Muscle of arm (tissue), 14 donors: ENCODE measurements at places on chromosomes 16 and 17.
A peak's percentile ranks its signal among the peaks of the same experiment; 100 is the strongest.

DNA sequence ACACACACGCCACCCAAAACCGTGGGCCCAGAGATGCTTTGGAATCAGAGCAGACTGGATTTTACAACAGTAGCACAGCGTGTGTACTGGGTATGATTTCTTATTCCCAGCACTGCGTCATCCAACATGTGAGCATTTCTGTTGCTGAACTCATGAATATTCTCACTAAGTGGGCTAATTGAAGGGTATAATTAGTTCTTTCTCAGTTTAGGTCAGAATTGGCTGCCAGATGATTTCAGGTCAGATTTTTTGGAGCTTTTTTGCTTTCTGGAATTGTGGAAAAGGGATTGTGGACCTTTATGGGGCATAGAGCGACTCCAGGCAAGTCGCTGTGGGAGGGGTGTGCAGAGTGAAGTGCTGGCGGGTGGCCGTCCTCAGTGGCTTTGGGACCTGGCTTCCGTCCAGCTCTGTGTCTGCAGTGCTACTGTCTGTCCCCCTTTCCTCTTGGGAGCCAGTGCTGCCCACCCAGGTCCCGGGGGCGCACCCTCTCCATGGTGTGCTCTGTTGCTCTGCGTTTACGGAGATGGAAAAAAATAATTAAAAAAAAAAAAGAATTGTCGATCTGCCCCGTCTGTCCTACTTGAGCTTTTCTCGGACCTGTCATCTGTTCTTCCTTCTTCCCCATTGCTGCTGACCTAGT is 25.0 kb downstream of the FOXK2 start:
- DNase-seq = no peak

DNA sequence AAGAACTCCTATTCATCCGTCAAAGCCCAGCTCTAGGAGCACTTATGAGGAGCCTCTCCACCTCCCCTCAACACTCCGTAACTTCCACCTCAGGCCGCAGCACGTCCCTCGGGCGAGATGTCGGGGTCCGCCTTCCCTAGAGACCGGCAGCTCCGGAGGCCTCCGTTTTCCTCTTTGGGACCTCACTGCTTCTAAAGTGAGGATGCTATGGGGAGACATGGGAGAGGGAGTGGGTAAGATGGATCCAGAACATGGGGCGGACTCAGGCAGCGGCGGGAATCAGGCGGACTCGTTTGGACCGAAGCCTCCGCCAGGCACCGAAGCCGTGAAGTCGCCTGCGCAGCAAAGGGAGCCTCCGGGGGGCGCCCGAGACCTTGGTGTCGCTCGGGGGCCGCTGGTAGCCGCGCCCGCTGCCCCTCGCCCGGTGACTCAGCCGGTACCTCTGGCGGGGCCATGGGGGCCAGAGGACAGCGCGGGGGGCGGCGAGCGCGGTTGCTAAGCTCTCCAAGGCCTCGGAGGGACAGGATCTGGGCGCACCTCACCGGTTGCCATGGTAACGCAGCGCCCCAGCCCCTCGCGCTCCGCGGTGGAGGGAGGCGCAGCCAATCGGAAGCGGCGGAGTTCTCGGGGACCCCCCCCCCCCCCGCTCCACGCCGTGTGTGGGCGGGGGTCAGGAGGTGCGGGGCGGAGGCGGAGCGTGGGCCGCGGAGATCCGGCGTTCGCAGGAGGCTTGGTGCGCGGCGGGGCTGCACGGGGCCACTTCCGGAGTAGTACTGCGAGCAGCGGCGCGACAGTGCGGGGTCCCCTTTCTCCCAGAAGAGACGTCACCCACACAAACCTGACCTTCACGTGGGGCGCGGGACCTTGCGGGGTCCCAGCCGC is 1.3 kb upstream of the HIC1 start:
- DNase-seq = peak; percentile 63

GRCh38 chr16:27511657-27512448 is 37.9 kb downstream of the GTF3C1 start:
- no peak for DNase-seq

DNA sequence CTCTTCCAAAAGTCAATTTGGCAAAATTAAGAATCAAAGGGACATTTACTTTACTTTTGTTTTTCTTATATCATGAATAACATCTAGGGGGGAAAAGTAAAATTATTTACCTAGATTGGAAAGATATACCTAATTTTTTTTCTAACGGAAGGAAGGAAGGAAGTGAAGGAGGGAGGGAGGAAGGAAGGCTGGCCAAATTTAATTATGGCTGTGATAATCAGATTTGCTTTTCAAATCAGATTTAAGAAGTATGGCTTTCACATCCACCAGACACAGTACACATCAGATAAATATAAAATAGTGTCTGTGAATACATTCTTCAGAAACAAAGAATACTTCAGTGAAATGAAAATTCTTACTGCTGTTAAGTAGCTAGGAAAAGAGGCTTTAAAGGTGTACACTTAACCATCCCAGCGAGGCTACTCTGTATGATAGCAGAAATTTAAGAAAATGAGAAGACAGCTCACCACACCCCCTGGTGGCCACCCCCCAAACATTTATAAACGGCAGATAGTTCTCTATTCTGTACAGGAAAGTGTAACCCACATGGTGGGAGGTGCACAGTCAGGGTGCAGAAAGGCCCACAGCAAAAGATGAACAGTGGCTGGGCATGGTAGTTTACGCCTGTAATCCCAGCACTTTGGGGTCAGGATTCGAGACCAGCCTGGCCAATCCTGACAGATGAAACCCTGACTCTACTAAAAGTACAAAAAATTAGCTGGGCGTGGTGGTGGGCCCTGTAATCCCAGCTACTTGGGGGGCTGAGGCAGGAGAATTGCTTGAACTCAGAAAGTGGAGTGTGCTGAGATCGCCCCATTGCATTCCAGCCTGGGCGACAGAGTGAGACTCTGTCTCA is 150.8 kb downstream of the SSH2 start:
- DNase-seq = peak; percentile 73

- DNase-seq = no peak
These were observed 220.4 kb downstream of the CBLN1 start for GRCh38 chr16:49061137-49061714.

DNA sequence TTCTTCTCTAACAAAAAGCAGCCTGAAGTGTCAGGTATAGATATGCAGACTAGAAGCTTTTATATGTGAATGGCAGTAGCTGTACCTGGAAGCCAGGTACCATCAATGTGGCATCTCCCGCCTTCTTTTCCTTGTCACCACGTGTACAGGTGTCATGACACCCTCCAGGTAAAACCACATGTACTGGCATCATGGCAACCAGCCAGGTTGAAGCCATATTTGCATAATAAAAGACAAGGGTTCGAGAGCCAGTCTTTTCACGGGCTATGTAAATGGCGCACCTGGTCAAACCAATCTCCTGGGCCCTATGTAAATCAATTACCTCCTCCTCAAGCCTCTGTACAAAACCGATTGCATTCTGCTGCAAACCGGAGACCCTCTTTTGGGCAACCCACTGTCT is 541.3 kb downstream of the CDH11 start:
- no peak for DNase-seq

- no peak for DNase-seq
These were observed 42.5 kb upstream of the CBFA2T3 start for GRCh38 chr16:89019511-89019910.

GRCh38 chr16:74053826-74054225 is 242.8 kb upstream of the PSMD7 start:
- peak; percentile 72 for DNase-seq

- DNase-seq = no peak
These were observed at the start of gene CMTM1 for GRCh38 chr16:66566051-66566901. TSS of gene CMTM1 (plus strand) at chr16:66566439. CDS start at chr16:66566514, 75 bp downstream.

DNA sequence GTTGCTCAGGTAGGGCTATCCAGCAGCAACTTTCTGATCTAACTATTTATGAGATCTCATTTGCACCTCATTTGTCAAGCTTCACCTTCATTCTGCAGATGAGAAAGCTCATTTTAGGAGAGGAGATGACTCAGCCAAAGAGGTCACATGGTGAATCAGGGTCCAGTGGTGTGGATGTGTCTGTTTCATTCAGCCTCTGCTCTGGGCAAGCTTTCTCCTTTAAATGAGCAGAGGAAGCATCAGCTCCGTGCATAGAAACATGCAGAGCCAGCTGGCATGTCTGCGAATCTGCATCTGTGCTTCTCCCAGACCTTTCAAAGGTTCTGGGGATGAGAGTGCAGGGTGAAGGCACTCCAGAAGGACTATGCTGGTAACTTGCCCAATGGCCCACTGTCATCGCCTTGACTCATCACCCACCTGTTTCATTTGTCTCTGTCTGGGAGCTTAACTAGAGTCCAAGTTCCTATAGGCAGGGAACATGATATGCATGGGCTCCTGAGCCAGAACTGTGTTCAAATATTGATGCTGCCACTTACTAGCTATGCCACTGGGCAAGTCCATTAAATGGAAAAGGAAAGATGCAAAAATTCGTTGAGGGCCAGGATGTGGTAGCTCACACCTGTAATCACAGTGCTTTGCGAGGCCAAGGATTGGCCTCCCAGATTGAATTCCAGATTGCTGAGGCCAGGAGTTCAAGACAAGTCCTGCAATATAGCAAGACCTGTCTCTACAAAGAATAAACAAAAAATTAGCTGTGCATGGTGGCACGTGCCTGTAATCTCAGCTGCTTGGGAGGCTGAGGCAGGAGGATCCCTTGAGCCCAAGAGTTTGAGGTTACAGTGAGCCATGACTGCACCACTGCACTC is 67.1 kb upstream of the NLK start:
- DNase-seq = no peak
